Stimulated activated CD8-positive, alpha-beta memory T cell treated with anti-CD3 and anti-CD28 coated beads, Interleukin-15, amount 100 ng/mL, for 1 hour (primary cell): ENCODE measurements at places on chromosomes 7 and 10.

- DNase-seq = no peak
Measured at GRCh38 chr7:35722054-35722849, 27.3 kb upstream of the HERPUD2 start.

- no peak for DNase-seq
Measured at GRCh38 chr7:141220263-141220880, 146.5 kb downstream of the TMEM178B start.

- DNase-seq = no peak
Measured at GRCh38 chr7:31102973-31103850, 51.1 kb downstream of the ADCYAP1R1 start.

DNA sequence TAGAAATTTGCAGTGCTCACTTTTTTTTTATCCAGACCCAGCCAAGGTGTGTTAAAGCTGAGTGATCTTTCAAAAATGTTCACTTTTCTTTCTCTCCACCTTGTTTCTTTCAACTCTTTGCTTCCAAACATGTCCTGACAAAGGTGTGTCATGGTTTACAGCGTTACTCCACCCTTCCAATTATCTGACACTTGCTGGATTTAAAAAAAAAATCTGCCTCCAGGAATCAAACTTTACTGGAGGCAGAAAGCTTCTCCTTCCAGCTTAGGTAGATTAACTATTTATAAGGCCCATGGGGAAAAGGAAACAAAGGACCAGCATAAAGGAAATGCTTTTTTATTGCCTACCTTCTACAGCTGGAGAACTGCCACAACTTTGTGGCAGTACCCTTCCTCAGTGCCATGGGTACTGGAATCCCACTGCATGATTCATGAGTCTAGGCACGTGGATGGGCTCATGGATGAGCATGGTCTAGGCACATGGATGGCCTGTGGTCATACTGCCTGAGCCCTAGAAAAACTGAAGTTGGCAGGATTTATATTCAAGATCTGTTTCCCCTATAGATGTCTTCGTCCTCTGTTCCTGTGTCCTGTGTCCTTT, at the start of gene COL17A1:
TSS of gene COL17A1 (minus strand) at position 80 of the 600 bp plus-strand sequence. CDS start 5,207 bp downstream, outside the sequence.
- no peak for DNase-seq
